ENCODE measurements at places on chromosomes 2 and 18.

- DNase-seq: peak; percentile 10
Measured at GRCh38 chr2:147045113-147045512, 799.7 kb upstream of the ACVR2A start.

DNA sequence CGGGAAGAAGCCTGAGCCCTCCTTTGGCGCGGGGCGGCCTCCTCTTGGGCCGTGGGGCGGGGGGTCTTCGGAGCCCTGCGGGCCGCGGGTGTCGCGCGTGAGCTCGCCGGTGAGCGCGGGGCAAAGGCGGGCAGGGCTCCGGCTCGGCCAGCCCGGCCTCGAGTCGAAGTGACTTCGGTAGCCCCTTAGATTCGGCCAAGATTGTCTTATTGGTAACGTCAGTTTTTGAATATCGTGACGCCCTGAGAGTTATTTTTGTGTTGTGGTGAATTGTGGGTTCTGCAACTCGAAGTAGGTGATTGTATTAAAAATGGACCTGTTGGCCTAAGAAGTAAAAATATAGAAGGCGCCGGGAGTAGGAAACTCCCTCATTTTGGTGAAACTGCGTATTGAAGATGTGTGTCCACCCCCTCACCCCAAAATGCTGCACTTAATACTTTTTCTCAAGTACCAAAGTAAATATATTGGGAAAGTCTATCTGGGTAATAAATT, 669 bp downstream of the MARCHF7 start:
- DNase-seq: no peak

GRCh38 chr18:3209859-3210569, 9.8 kb downstream of the MYOM1 start:
- no peak for DNase-seq

DNA sequence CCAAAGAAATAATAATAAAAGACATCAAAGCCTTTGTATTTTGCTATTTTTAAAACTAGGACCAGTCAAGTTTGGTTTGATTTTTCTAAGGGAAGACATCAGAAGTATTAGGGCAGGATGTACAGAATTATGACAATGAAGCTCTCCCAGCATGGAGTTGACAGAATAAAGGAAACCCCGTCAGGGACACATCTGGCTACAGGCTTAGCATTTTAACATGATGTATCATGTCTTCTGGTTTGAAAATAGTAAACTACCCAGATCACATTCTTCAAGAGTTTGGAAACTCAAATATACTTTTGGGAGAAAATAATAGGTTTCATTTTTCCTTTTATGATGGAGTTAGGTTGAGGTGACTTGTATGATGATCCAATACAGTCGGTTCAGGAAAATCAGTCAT, 552.0 kb upstream of the CDH2 start:
- no peak for DNase-seq

GRCh38 chr2:54595999-54596902, 127.2 kb upstream of the EML6 start:
- no peak for DNase-seq

- no peak for DNase-seq
Measured at GRCh38 chr2:20361893-20362292, 11.2 kb upstream of the PUM2 start.

DNA sequence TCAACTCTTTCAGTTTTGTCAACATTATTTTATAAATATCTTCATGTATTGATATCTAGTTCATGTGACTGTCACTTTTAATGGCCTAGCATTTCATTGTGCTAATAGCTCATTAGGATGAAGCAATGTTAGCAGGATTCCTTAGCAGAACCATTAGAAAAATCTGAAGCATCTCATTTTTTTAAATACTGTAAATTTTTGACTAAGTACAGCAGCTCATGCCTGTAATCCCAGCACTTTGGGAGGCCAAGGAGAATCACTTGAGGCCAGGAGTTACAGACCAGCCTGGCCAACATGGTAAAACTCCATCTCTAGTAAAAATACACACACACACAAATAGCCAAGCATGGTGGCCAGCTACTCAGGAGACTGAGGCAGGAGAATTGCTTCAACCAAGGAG, 15.6 kb upstream of the ANTXR1 start:
- DNase-seq: no peak

- no peak for DNase-seq
Measured at GRCh38 chr2:48733067-48733503, 22.4 kb downstream of the LHCGR start.

DNA sequence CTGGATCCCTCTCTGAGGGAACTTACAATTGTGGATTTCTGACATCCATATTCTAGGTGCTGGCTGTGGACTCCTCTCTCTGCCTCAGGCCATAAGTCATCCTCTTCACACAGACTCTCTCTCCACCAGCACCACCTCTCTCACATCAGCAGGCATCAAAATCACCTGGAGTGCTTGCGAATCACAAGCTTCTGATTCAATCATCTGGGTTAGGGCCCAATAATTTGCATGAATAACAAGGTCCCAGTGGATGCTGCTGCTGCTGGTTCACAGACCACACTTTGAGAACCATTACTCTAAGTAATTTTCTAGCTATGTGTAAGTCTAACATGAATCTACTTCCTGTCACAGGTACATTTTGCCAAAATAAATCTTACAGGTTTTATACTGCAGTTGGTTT, 214.9 kb downstream of the DSEL start:
- no peak for DNase-seq

DNA sequence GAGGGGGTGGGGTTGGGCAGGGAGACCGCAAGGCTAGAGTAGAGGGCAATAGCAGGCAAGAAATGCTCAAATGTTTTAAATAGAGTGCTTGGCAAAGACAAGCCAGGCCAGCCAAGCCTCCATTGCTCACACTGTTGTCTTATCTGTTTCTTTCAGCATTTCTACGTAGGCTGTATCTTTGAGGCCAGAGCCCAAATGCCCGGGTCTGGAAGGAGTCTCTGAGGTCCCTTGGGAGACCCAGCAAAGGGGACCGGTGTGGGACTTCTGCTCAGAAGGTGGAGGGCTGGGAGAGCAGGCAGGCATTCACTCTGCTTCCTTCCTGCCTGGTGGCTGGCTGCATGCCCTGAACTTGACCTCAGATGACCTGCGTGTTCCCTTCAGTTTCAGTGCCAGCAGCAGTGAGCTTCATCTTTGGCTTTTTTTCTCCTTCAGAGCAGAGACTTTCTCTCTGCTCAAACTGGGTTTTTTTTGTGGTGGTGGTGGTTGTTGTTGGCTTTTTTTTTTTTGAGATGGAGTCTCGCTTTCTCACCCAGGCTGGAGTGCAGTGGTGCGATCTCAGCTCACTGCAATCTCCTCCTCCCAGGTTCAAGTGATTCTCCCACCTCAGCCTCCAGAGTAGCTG, 13.7 kb upstream of the TET3 start:
- peak; percentile 76 for DNase-seq

GRCh38 chr2:15122915-15123314, 438.2 kb downstream of the NBAS start:
- no peak for DNase-seq

DNA sequence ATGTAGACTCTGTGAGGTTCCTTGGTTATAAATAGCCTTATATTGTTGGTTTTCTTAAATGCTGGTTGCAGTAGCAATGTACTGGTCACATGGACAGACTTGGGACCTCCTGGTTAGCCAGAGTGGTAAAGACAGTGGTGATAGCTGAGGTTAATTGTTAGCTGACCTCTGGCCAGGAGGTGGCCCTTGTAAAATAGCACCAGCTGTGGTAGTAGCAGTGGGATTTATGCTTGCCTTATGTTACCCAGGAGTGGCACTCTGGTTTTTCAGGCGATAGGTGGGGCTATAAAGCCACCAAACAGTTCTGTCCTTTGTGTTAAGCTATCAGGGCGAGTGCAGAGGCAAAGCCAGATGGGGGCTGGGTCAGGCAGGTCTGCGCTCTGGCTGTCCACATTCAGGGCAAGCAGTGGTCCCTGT, 94.8 kb upstream of the SRD5A2 start:
- DNase-seq: no peak

- DNase-seq: no peak
Measured at GRCh38 chr2:222360146-222360545, 61.3 kb upstream of the PAX3 start.

DNA sequence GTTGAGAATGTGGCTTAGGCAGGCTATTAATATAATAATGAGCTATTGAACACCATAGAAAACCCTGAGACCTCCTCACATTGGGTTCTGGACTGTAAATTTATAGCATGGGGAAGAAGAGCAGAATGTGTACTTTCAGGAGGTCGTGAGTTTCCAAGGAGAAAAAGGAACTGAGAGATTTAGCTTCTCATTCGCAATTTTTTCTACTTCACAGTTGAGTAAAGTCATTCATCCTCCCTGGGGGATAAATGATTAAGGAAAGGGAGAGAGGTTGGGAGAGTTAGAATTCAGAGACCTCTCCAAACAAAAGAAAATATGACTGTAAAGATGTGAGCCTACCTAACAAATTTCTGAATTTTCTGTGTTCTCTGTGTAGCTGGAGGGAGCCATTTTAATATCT, 205.8 kb upstream of the CYRIA start:
- DNase-seq: no peak

GRCh38 chr2:43324259-43325106, 98.1 kb upstream of the ZFP36L2 start:
- DNase-seq: no peak

GRCh38 chr2:129164220-129164949, 815.1 kb upstream of the RAB6C start:
- no peak for DNase-seq

GRCh38 chr2:42828487-42829425, 36.4 kb upstream of the HAAO start:
- DNase-seq: peak; percentile 44

DNA sequence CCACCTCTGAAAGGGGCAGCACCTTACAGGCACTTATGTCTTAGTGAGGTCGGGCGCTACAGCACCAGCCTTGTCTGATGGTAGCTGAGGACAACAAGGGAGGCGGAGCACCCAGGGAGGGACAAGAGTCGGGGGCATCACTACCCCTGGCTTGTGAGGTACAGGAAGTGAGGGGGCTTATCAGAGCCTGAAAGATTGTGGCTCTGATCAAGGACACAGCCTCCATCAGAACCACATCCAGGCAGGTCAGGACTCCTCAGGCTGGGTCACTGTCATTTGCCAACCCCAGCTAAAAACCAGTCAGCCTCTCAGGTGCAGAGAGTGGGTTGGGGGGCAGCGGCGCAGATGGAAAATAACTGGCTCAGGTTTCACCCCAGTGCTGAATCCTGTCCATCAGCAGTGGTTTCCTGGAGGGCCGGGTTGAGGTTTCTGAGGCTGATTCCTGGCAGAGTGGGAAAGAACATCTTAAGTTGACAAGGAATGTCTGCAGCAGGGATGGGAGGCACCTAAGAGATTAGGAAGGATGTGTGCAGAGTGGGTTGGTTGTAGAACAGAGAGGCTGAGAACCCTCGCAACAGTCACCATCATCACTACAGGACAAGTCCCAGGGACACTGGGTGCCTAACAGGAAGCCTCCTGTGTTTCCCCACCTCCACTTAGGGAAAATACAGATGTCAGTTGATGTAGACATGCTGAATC, 45.3 kb downstream of the FBLN7 start:
- no peak for DNase-seq
